ENCODE measurements at places on chromosomes 4 and X. TPM values are rescaled to one million over a fixed set of nuclear protein-coding genes. Genes with fewer than 3 reads are reported as not detected.

GRCh38 chrX:150975655-150976390 is 7.3 kb upstream of the HMGB3 start:
- peaks cover 6% of the 10 kb centered on the region for H3K27me3 ChIP-seq
- no peak for DNase-seq

DNA sequence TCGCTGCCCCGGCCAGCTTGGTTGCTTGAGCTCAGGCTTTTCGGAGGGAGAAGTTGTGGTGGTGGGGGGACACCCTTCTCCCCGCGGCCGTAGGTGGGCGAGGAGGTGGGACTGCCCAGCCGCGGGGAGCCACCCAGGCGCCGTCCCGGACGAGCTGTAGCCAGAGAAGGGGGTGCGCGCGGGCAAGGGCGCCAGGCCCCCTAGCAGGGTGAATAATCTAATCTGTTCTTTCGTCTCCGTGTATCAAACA is 3.1 kb downstream of the MID1IP1 start:
- H3K27ac ChIP-seq = peak overlapping the region; percentile 91
- H3K36me3 ChIP-seq = peaks cover 4% of the 10 kb centered on the region
- DNase-seq = no peak
- peaks cover 14% of the 10 kb centered on the region for H3K4me1 ChIP-seq

GRCh38 chr4:88109123-88109881 is 49.1 kb downstream of the ABCG2 start:
- H3K4me3 ChIP-seq = no peak overlapping the region
- H3K4me1 ChIP-seq = no peaks in the 10 kb centered on the region
- H3K27ac ChIP-seq = no peak overlapping the region
- no peaks in the 10 kb centered on the region for H3K27me3 ChIP-seq

STATH gene
- not detected for total RNA-seq

GPRASP2 gene
- total RNA-seq = not detected

GRCh38 chrX:22958250-22958649 is 41.5 kb upstream of the DDX53 start:
- H3K27me3 ChIP-seq = no peaks in the 10 kb centered on the region
- no peak overlapping the region for H3K4me3 ChIP-seq

DNA sequence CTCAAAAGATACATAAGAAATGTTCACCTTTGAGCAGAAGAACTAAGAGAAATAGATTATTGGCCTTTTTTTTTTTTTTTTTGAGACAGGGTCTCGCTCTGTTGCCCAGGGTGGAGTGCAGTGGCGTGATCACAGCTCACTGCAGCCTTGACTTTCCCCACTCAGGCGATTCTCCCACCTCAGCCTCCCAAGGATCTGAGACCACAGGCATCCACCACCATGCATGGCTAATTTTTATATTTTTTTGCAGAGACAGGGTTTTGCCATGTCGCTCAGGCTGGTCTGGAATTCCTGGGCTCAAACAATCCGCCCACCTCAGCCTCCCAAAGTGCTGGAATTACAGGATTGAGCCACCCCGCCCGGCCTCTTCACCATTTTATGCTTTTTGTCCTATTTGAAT is 2.9 kb upstream of the TLR6 start:
- H3K27ac ChIP-seq = no peak overlapping the region
- peaks cover 27% of the 10 kb centered on the region for H3K27me3 ChIP-seq
- H3K36me3 ChIP-seq = no peaks in the 10 kb centered on the region
- H3K4me3 ChIP-seq = no peak overlapping the region
- DNase-seq = no peak
- H3K4me1 ChIP-seq = peaks cover 33% of the 10 kb centered on the region

SSX2B gene
- total RNA-seq = not detected

DNA sequence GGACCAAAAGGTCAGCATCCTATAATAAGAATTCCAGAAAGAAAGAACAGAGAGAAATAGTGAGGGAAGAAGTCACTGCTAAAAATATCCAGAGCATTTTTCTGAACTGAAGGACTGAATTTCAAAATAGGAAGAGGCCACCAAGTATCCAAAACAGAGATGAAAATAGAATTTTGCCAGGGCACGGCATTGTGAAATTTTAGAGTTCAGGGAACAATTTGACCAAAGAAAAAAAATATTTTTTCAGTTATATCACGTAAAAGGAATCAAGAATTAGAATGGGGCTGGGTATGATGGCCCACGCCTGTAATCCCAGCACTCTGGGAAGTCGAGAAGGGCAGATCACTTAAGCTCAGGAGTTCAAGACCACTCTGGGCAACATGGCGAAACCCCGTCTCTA is 65.4 kb downstream of the FGFBP1 start:
- no peak overlapping the region for H3K4me3 ChIP-seq
- no peak overlapping the region for H3K27ac ChIP-seq
- H3K27me3 ChIP-seq = peaks cover 22% of the 10 kb centered on the region
- peaks cover 19% of the 10 kb centered on the region for H3K4me1 ChIP-seq
- H3K36me3 ChIP-seq = no peaks in the 10 kb centered on the region

- H3K4me3 ChIP-seq = no peak overlapping the region
- no peaks in the 10 kb centered on the region for H3K36me3 ChIP-seq
- no peaks in the 10 kb centered on the region for H3K27me3 ChIP-seq
- no peak overlapping the region for H3K27ac ChIP-seq
Observed at GRCh38 chr4:137608085-137608484, 75.8 kb upstream of the PCDH18 start.

Data from natural killer cell treated with Interleukin-12 subunit alpha and Interleukin-12 subunit beta and Interleukin-15 and Interleukin-18, amount 100 ng/mL, for 72 hours (primary cell).